ENCODE measurements at places on chromosomes 12 and 14. TPM values are rescaled to one million over a fixed set of nuclear protein-coding genes. Genes with fewer than 3 reads are reported as not detected.

DNA sequence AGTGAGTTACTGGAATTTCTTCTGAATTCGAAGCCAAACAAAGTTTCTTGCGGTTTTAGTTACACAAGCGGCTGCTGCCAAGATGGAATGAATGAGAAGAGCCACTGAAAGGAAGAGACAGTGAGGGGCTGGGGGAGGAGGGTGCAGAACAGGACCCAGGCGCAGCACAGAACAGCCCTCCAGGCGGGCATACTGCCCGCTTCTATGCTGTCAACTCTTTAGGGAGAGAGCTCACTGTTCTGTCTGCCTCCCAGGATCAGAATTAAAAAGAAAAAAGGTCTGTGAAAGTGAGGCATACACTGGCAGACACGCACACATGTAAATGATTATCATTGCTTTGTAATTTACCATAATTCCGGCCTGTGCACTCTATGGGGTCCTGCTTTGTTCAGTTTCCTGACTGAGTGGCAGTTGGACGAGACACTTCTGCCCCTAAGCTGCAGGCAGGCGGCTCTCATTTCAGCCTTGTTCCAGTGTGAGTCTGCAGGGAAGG, 231.6 kb downstream of the CACNA1C start:
- DNase-seq: no peak

DNA sequence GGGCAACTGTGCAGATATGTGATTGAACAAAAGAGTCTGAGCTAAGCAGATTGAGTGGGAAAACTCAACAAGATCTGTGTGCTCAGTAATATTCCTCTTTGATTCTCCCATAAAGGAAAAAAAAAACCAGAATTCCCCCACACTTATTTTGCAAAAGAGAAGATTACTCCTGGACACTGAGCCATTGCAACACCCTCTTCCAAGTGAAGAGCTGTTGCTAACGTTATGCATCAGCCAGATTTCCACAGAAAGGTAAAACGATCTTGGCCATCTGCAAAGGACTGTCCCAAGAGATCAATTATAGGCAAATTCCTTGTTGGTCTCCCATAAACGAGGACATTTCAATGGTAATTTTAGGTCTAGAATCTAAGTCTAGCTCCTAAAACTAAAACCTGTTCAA, 587.7 kb downstream of the C12orf50 start:
- DNase-seq: no peak

DNA sequence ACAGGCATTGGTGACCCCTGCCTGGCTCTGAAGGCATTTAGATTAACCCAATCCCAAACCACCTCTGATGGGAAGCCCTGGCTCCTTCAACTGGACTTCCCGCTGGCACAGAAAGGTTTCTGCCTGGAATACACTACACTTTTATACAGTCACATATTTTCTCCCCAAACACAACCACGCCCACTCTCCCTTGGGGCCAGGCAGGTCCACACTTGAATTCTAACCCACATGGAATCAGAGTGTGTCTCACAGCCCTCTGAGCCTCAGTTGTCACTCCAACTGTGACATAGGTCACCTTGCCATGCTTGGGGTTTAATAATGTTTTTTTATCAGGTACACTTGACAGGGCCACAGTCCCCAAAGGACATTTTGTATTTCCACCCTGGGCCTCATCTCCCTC, 368.6 kb downstream of the BCL11B start:
- no peak for DNase-seq

DNA sequence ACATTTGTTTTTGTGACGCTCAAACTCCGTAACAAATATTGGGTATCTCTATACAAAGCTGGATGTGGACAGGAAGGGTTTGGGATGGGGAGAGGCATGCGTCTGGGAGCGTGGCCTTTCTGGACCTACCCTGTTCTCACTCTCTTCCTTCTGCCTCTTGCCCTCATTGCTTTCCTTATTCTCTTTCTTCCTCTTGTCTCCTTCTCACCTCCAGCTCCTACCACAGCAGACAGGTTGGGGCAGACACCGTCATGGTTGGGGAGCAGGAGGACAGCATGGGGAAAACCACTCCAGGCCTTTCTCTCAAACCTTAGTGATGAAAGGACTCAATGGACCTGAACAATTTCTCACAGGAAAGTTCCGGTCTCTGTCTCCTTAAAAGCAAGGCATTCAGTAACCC, 465.3 kb downstream of the RAD51B start:
- DNase-seq: no peak

- DNase-seq: peak; percentile 85
Observed at GRCh38 chr12:109714141-109714912, 702 bp downstream of the FAM222A start.

- DNase-seq: no peak
Observed at GRCh38 chr14:85594217-85594616, 64.3 kb downstream of the FLRT2 start.

GRCh38 chr14:51468523-51468922, 183.2 kb upstream of the FRMD6 start:
- DNase-seq: no peak

- no peak for DNase-seq
Observed at GRCh38 chr14:61893371-61893940, 131.2 kb downstream of the SNAPC1 start.

GRCh38 chr12:21881965-21882364, 59.3 kb downstream of the ABCC9 start:
- no peak for DNase-seq

- DNase-seq: peak; percentile 89
Observed at GRCh38 chr12:53324113-53324778, 2.8 kb upstream of the AAAS start.

DNA sequence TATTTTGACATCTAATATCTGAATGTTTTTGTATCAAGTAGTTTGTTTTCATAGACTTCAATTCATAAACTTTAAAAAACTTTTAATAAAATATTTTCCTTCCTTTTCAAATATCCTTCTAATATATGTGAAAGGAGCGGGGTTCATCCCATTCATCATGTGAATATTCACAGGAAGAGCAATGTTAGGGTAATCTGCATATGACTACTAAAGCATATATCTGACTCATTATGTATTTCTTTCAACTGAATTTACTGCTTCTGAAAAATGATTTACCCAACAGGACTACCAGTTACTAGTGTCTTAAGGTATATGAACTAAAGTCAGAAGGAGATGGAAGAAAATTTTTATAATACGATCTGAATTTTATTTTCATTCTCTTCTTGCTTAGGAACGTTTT, 30.5 kb downstream of the DHRS7 start:
- no peak for DNase-seq

- DNase-seq: no peak
Observed at GRCh38 chr12:85363382-85364190, 83.6 kb downstream of the ALX1 start.

GRCh38 chr14:88542857-88543795, 11.7 kb downstream of the PTPN21 start:
- DNase-seq: no peak

- no peak for DNase-seq
Observed at GRCh38 chr14:38197001-38197783, 10.5 kb upstream of the SSTR1 start.

DNA sequence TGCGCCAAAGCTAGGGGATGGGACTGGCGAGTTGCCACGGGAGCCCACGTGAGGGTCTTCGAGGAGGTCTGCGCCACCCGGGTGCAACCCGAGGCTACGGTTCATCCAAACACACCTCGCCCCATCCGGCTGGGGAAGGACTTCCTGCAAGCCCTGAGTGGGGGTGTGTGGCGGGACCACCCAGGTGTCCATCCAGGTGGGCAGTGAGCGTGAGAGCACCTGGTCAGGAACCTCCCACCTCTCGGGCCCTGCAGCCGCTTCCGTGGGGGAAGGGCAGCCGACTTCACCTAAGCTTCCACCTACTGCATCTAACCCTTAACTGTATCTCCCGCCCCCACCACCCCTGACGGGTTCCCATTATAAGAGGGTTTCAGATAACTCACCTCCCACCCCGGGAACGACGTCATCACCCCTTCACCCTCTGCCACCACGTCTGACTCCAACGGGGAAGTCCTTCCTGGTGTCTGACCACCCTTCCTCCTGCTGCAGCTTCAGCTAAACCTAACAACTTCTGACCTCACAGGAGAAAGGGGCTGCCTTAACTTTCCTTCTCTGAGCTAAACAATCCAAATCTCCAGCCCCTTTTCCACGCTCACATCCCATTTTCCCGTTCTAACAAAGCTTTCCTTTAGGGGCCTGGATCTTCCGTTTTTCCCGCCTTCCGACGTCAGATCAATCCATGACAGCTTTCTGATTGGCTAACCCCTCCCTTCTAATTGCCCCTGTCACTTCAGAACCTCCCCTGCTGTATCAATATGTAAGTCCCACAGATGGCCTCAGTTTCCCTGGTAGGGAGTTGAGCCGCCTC, 27.4 kb upstream of the SMUG1 start:
- DNase-seq: peak; percentile 82

GRCh38 chr12:5441497-5442236, 9.8 kb downstream of the NTF3 start:
- no peak for DNase-seq

- no peak for DNase-seq
Observed at GRCh38 chr12:115232455-115233156, 548.6 kb upstream of the TBX3 start.

DNA sequence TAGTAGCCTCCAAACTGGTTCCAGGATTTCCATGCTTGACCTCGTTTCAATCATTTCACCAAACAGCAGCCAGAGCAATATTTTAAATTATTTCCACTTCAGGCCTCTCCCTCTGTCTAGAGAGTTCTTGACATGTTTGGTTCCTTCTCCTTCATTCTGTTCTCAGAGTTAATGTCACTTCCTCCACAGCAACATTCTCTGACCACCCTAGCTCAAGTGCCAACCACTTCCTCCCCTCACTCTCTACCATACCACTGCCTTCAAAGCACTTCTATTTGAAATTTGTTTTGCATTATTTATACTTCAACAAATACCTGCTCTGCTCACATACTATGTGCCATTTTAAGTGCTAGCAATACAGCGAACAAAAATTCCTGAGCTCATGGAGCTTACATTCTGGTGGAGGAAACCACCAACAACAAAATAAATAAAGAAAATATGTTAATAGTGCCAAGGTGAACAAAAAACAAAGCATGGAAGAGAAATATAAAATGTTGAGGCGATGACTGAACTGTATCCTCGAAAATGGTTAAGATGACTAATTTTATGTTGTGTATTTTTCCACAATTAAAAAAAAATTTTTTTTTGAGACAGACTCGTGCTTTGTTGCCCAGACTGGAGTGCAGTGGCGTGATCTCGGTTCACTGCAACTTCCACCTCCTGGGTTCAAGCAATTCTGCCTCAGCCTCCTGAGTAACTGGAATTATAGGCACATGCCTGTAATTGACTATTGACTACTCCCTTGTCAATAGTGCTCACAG, 17.3 kb downstream of the BAZ1A start:
- DNase-seq: peak; percentile 76

GRCh38 chr12:75684678-75685616, 173.5 kb upstream of the KRR1 start:
- DNase-seq: no peak

- DNase-seq: no peak
Observed at GRCh38 chr12:50894241-50894640, 51.5 kb downstream of the TMPRSS12 start.

DNA sequence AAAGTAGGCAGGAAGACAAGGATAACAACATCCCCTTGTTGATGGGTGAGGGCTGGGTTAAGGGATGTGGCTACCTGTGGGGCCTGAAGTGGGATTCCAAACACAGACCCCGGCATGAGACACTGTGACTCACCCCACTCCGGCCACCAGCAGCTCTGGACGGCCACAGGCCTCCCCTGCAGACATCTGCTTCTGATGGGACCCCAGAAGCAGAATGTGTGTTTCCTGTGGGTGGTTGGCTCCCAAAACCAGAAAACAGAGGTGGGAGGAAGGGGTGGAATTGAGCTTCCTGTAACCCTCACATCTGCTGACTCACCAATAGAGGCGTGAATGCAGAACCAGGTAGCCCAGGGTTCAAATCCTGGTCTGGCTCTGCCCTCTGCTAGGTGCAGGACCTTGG, 216.6 kb upstream of the PWP1 start:
- DNase-seq: no peak

DNA sequence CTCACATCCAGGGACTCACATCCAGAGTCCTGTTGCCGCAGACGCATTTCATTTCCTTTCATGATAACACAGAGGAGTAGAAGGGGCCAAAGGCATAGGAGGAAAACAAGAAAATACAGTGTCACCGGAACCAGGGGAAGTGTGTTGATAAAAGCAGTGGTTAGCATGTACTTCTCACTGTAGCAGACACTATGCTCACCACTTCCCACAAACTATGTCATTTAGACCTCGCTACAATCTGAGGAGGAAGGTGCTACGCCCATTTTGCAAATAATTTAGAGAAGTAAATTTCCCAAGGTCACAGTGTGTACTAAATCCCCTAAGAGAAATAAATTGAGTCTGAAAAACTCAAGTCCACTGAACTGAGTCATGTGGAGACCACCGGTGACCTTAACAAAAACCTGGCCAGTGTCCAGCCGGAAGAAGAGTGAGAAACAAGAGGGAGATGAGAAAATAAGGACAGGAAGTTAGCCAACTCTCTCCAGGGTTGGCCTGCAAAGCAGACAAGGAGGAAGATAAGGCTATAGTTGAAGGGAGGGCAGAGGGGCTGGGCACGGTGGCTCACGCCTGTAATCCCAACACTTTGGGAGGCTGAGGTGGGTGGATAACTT, 25.8 kb upstream of the TMCC3 start:
- DNase-seq: peak; percentile 68

GRCh38 chr14:101521978-101522377, 39.3 kb upstream of the DIO3 start:
- DNase-seq: no peak

GRCh38 chr12:119175081-119175480, 3.6 kb upstream of the HSPB8 start:
- DNase-seq: no peak

GRCh38 chr12:1842905-1843640, 22.7 kb downstream of the LRTM2 start:
- DNase-seq: no peak

The ATP23 gene
- total RNA-seq: 8.3 TPM

The C14orf39 gene
- not detected for total RNA-seq

The NTF3 gene
- total RNA-seq: not detected

The NEUROD4 gene
- not detected for total RNA-seq

The FBXO34 gene
- 25.3 TPM for total RNA-seq

The IL23A gene
- 36.9 TPM for total RNA-seq

The KRT4 gene
- total RNA-seq: not detected

The PPP1R1A gene
- not detected for total RNA-seq

The KRT83 gene
- total RNA-seq: not detected

The IL25 gene
- total RNA-seq: not detected

The TMEM117 gene
- 0.82 TPM for total RNA-seq

The AKAP5 gene
- total RNA-seq: 0.90 TPM

The CCNK gene
- 79.5 TPM for total RNA-seq

The PIP4K2C gene
- total RNA-seq: 23.0 TPM

The CLEC6A gene
- total RNA-seq: not detected

The TCL1A gene
- total RNA-seq: not detected
